IPS DF 6.9 (cell line): ENCODE measurements at places on chromosomes 2 and 18.

DNA sequence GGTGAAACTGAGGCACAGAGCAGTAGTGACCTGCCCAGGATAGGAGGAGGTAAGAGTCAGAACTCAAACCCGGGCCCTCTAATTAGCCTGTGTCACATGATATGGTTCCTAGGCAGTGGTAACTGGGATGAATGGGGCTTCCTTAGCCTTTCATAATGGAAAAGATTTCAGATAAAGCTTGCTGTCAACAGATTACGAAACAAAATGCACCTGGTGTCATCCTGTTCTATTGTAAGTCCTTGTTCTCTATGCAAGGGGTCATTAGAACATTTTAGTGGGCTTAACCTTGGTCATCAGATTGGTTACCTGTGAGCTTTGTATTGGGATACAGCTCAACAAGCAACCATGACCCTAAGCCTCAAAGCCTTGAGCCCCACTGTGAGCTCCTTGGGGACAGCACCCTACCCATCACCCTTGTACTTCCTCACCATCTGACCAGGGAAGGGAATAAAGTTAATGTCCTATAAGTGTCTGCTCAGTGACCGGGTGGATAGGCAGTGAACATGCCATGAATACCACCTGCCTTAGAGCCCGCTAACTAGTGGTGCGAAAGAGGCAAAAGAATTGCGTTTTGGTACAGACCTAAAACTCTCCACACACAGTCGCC is 70.3 kb upstream of the RMDN2 start:
- no peak for DNase-seq

DNA sequence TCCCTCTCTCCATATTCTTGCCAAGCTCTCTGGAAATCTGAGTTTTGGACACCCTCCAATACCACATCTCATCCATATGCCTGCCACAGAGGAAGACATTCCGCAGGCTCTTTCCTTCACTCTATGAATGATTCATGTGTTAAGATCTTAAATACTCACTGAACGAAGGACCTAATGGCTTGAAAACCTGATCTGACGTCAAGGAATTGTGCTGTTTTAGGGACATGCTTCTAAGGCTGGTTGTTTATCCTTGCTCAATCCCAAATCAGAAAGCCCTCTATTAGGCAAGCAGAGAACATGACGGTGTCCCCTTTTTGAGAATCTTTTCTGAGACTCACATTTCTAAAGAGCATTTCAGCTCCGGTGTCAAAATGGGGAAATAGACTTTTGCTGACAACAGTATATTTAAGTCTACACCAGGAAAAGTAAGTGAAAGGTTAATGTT is 83.7 kb upstream of the GALNT5 start:
- DNase-seq, result no peak

DNA sequence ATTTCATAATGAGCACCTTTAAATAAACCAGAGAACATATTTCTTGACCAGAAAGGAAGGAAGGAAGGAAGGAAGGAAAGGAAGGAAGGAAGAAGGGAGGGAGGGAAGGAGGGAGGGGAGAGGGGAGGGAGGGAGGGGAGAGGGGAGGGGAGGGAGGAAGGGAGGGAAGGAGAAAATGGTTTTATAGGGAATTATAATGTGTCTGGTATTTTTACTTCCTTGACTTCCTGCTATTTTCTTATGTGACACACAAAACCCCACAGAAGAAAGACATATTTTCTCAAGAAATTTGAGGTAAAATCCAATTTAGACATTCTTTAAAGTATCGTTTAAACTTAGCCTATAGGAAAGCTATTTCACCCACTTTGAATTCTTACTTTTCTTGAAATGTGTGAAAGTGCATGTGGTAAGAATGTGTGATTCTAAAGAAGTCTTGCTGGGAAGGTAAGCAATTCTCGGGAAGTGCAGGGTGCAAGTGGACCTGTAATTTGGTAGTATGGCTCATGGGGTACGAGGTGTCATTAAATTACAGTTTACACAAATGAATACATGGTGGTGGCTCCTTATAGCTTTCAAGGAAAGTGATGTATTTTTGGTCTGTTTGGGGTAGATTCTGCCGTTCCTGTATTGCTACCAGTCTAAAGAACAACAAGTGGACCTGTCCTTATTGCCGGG is 18.0 kb downstream of the RNF125 start:
- no peak for DNase-seq

DNA sequence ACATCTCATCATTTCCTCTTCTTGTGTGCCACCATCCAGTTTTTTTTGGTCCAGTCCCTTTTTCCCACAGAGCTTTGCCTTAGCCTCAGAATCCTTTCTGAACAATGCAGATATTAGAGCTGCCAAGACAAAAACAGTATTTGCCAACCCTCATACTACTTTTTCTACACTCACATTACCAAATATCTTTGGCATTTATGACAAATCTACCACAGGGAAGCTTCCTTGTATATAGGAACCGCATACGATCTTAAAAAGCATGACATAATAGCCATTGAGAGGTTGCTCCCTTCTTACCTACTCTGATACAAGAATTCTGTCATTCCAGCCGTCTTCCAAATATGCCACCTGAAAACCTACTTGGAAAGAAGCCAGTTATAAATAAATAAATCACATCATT is 9.4 kb downstream of the ZNF24 start:
- no peak for DNase-seq

DNA sequence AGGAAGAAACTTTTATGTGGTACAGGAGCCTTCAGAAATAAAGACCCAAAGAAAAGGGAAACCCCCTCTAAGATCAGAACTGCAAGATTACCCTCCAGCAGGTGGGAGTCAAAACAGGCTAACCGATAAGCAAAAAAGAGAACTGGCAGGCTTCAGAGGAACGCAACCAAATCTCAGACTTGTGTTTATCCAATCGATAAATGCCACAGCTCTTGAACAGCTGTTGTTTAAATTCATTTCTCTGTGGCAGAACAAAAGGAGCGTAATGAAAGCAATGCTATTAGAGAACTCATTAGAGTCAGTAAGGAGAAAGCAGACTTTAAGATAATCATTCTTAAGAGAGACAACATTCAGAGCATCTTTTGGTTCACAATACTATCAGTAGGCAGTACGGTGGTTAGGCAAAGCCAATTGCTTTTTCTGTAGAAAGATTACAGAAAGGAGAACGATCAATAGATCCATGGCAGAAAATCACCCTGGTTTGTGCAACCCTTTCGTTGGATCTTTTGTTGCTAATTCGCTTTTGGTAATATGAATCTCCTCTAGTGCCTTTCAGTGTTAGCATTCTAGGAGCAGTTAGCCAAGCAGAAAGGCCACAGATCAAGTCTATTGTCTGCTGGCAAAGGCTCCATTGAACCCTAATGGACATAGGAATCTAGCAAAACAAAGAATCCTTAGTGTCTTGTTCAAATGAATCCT is 476.4 kb upstream of the CHST9 start:
- DNase-seq, result no peak

- no peak for DNase-seq
Observed at GRCh38 chr2:205757271-205757670, 75.0 kb downstream of the NRP2 start.

DNA sequence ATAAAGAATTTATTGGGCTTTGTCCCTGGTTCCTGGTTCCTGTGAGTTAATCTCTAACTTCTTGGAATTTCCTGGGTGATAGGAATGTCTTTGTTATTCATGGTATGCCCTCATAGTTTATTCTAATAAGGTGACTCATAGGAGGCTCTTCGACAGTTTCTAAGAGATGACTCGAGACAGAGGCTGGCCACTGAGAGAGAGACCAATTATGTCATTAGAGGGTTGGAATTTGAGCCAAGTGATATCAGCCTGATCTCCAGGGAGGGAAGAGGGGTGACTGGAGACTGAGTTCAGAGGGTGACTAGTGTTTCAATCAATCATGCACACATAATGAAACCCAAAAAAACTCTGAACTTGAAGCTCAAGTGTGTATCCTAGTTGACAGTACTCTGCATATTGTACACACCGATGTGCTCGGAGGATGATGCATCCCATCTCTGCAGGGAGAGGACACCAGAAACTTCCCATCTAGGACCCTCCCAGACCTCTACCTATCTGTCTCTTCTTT is 185.7 kb downstream of the MTCL1 start:
- peak; percentile 67 for DNase-seq

DNA sequence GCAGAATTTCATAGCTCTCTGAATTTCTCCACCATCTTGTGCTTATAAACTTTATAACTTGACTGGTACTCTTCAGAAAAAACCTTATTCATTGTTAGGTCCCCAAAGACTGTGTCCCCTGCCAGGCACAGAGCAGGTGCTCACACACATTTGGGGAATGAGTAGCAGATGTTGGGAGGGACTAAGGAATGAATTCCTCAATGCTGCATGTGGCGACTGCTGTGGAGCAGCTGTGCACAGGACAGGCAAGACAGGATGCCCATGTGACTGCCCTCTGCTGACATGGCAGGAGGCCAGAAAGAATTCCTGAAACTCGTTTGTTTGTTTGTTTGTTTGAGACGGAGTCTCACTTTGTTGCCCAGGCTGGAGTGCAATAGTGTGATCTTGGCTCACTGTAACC is 122.3 kb upstream of the ITGA6 start:
- no peak for DNase-seq

GRCh38 chr2:10599921-10600320 is 89.9 kb downstream of the NOL10 start:
- no peak for DNase-seq

DNA sequence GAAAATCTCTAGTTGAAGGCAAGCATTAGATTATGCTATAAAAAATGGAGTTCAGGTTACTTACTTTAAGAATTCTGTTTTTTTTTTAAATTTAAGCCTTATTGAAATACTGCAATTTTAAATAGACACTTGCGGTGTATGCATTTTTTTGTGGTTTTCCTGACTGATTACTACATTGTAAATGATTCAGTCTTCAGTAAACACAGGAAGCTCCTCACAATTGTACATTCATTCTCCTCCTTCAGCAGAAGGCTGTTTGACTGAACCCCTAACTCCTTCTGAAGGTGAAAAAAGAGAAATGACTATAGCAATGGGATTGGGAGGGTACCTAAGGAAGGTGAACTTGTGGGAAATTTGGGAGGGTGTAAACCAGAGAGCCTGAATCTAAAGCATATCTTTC is 136.1 kb downstream of the GCA start:
- no peak for DNase-seq

- DNase-seq, result no peak
Observed at GRCh38 chr2:178392215-178392614, 58.8 kb downstream of the PRKRA start.

- DNase-seq, result no peak
Observed at GRCh38 chr2:57876313-57876712, 170.3 kb upstream of the VRK2 start.

DNA sequence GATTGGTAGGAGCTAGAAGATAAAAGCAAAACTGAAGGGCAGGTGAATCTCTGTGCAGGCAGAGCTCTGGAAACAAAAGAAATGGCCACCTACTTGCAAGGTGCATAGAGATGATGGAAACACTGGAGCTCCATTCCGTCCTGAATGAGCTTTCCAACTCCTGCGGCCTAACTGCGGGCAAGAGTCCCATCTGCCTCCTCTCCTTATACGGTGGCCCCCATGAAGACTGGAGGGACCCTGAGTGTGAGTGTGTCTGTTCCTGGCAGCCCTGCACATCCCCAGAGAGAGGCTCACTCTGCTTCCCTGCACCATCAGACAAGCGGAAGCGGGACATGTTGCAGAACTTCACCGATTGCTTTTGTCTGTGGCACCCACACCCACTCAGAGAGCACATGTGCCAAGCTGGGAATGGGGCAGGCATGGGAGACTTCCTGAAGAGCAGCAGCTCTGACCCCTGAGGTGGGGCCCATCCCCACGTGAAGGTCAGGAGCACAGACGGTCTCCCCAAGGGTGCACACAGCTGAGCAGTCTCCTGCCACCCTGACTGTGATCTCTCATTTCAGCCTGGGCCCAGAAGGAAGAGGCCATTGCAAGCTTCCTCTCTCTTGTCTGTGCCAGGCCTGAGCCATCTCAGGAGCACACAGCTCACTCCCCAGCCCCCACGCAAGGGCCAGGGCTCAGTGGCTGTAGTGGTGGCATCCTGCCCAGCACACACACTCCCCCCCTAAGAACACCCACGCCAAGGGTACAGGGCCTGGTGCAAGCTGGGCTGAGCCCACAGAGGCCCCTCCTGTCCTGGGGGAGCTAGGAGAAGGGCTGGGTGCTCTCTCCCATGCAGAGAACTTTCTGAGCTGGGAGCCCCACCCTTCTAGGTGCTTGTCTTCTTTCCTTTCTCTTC is 75.3 kb downstream of the STPG4 start:
- DNase-seq, result no peak

DNA sequence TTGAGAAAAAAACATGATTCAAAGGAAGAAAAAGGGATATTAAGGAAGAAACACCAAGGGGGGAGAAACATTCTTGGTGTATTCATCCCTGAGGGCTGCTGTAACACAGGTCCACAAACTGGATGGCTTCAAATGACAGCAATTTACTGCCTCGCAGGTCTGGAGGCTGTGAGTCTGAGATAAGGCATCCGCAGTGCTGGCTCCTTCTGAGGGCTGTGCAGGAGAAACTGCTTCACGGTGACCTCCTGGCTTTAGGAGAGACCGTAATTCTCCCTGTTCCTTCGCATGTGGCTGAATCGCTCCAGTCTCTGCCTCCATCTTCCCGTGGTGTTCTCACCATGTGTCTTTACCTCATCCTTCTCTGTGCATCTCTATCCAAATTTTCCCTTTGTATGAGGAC is 490.7 kb downstream of the EIPR1 start:
- no peak for DNase-seq

- no peak for DNase-seq
Observed at GRCh38 chr2:7034303-7034702, 117.1 kb downstream of the RNF144A start.

- DNase-seq, result no peak
Observed at GRCh38 chr18:45084206-45084605, 403.5 kb downstream of the SETBP1 start.

DNA sequence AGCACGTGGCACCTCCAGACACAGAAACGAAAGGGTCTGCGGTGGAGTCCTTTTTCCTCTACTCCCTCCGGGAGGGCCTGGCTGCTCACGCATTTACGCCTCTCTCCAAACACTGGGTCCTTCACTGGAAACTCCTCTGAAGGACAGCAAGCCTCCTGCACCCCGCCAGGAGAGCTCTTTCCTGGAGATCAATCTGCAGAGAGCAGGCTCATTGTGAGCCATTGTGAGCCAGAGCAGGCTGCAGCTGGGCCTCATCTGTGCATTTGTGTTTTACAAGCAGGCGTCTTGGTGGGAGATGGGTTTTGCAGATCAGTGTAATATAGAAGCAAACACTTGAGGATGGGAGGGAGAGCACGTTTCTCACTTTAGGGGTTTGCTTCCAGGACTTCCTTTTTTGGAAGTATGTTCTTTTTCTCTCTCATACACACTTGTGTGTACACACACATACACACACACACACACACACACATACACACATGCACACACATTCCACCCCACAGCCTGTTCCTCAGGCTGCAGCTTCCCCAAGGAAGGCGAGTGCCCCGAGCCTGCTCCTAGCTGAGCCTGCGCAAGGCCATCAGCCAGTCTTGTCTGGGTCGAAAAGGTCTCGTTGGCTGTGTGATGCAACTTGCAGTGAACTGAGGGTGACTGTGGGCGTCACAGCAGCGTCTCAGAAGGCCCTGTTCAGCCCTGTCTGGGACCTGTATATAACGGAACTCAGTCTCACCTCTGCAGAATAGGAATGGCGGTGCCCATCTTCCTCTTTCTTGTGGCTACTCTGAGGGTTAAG is 163.5 kb downstream of the GLI2 start:
- no peak for DNase-seq
